ENCODE measurements at places on chromosomes 4 and X.

- DNase-seq = no peak
Measured at GRCh38 chr4:63459329-63459728, 949.9 kb downstream of the TECRL start.

- DNase-seq = peak; percentile 83
Measured at GRCh38 chrX:115940888-115941332, 229.6 kb upstream of the AGTR2 start.

GRCh38 chr4:183140911-183141320, 41.9 kb downstream of the WWC2 start:
- DNase-seq = no peak

DNA sequence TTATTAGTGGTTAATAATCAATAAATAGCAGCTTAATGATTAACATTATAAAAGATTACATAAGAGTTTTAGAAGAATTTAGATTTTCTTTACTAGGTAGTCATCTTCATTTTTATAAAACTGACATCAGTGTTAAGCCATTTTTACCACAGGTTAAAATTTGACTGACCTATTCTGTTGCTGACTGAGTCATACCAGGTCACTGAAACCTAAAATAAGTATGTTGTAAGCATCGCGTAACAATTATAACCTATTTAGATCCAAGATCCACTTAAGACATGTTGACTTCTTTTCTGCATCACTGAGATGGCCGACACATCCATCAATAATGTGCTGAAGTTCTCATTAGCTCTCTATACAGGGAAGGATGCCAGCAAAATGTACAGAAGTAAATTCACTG, 36.7 kb downstream of the ARX start:
- no peak for DNase-seq

DNA sequence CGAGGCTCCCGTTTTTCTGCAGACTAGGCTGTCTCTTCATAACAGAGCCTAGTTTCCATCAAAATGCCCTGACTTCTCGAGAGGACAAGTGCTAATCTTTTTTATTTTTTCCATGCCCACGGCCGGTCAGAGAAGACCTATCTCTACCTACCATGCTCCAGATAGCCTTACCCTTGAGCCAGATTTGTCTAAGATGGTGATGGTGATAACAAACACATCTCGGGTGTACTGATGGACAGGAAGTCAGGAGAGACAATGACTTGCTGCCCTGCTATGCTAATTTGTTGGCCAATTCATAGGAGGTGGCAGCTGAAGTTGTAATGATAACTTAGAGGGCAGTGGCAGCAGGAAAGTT, 42.2 kb upstream of the NKRF start:
- DNase-seq = no peak

DNA sequence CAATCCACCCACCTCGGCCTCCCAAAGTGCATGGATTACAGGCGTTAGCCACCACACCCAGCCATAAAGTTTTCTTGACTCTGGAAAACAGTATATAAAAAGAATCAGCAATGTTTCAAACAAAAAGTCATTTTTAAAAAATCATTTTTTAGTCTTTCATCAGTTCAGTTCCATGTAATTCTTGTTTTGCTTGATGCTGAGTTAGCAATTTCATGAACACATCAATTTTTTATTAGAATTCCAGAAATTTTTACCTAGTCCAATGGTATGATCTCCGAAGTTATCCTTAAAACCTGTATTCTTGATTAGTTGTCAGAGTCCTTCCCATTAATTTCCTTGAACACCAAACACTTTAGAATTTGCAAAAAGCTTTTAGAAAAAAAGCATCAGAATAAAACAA, 56.8 kb downstream of the RCHY1 start:
- DNase-seq = no peak

GRCh38 chr4:57093845-57094831, 16.0 kb downstream of the IGFBP7 start:
- no peak for DNase-seq

DNA sequence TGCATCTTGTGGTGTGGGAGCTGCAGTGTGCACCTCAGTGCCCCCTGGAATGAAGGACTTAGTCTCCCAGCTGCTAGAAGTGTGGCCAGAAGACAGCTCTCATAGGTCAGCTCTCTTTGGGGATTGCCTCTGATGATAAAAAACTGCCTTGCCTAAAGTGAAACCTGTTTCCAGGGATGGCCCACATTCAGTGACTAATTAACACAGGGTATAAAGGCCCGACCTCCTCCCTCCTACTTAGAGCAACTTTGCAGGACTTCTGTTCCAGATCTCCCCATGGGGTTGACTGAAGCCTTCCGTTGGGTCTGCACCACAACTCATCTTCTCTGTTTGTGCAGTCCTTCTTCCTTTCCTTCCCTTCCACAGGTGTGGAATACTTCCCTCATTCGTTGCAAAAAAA, 53.2 kb downstream of the SPINK2 start:
- DNase-seq = no peak

DNA sequence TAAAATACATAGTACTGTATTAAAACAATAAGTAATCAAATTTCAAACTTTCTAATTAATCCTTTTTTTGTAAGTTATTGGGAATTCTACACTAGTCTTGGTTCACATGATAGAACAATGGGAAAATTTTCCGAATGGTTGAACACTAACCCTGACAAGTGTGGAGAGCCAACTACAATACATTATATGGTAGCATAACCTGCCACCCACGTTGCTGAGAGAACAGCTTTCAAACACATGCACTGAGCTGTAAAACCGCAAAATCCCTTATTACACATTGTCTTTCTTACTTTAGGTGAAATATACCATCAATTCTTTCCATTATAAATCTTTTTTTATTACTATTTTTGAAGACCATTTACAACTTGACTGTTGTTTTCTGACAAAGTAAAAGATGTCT, 54.7 kb downstream of the ANAPC10 start:
- no peak for DNase-seq

DNA sequence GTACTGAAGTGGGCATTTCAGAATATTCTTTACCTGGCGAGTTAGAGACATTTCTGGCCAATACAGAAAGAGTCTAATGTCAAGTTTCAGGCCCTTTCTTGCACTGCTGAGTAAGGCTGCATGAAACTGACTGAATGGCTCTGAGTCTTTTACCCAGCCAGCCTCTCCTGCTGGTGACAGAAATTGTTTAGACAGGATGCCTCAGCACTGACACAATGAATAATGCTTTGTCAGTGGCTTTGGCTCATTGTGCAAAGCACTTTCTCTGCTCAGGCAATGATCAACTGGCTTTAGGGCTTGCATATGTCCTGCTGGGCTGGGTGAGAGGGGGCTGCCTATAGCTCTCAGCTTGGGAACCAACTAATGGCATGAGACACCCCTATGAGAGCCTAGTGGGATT, 45.5 kb downstream of the CLNK start:
- DNase-seq = no peak

GRCh38 chr4:134201216-134202161, at the start of gene PABPC4L:
PABPC4L (minus strand) TSS chr4:134201789; CDS start chr4:134201019, 770 bp downstream.
- no peak for DNase-seq

GRCh38 chrX:115409551-115409950, 120.0 kb downstream of the LUZP4 start:
- DNase-seq = no peak

DNA sequence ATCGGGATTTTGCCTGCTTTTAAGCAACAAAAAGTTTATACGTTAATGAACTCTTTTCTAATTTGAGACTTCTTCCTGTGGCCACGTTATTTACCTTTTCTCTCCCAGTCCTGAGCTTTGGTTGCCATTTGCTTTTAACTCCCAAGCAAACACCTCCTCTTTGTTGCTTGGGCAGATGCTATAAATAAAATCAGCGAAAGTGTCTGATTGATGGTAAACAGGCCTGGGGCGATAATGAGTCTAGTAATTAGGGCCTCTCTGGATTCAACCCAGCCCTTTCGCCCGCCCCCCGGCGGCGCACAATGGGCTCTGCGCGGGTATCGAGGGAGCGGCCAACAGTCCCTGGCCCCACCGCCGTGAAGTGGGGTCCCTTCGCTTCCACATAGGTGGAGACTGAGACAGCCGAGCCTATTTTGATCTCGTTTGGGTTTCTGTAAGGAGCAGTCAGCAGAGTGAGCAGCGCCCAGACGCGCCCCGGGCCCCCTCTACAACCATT, 790 bp downstream of the CLGN start:
- peak; percentile 11 for DNase-seq

- DNase-seq = no peak
Measured at GRCh38 chr4:71746379-71746778, 37.5 kb downstream of the GC start.

- DNase-seq = no peak
Measured at GRCh38 chr4:119038116-119038841, 97.4 kb upstream of the MYOZ2 start.

DNA sequence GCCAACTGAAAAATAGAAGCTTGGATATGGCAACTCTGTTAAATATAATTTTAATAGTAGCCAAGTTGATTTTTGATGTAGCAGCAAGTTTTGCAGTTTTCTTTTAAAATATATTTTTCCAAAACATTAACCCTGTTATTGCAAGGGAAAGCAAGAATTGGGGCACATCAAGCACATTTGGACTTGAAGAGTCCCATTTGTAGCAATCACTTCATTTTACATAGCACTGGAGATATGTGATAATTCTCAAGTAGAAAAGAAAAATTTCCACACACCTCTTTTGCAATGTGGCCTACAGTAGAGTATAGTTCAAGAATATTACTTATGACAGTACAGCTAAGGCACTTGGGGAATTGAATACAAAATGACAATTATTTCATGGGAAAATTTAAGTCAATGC, 1.9 kb upstream of the PPP4R3C start:
- DNase-seq = no peak

GRCh38 chrX:96425200-96425599, 259.4 kb upstream of the DIAPH2 start:
- no peak for DNase-seq

GRCh38 chr4:143713955-143714625, 13.6 kb upstream of the FREM3 start:
- no peak for DNase-seq

- DNase-seq = no peak
Measured at GRCh38 chr4:100109921-100110320, 80.3 kb downstream of the DDIT4L start.

- DNase-seq = no peak
Measured at GRCh38 chr4:79467246-79467932, 59.4 kb upstream of the GK2 start.

DNA sequence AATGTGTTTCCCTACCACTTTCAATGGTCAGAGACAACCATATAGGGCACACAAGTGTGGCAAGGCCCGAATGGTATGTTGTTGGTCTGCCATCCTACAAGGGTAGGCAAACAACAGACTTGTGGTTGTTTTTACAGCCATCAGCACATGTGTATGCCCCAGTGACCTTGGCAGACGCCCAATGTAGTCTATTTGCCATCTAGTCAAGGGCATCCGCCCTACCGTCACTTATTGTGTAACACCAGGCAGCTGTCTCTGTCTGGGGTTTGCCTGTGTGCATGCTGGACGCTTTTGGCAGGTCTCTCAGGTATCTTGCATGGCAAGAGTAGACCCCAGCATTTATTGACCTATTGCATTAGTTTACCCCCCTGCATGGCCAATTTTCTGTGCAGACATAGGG, 1145.5 kb upstream of the POU3F4 start:
- no peak for DNase-seq

DNA sequence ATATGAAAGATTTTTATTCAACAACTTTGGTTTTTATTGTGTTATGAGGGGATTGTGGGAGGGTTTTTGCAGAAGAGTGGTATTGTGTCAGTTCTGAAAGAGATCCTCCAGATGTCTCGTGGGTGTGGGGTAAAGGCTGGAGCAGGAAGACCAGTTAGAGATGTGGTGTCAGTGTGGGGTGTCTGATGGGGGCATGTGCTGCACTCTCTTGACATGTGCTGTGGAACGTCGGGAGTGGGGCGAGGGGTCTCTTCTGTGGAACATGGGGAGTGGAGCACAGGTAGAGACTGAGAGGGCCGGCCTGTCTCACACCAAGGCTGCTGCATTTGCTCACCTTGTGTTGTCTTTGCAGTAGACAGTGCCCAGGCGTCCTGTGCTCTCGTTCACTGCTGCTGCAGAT, 37.6 kb downstream of the FAM193A start:
- DNase-seq = no peak

DNA sequence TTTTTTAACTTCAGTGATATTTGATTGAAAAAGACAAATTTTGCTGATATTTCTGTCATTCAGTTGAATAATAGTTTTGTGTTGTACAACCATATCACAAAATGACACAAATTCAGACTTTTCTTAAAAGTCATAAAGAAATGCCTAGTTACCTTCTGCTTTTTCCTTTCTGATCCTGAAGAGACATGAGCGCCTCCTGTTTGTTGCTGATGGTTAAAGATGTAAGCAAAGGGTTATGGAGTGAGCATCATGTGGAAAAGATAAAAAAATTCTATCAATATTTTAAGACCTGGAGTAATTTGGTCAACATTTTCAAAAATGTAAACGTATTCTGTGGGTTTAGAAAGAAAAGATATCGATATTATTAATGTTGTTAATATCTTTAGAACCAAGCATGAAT, 669.9 kb upstream of the NR3C2 start:
- DNase-seq = no peak

DNA sequence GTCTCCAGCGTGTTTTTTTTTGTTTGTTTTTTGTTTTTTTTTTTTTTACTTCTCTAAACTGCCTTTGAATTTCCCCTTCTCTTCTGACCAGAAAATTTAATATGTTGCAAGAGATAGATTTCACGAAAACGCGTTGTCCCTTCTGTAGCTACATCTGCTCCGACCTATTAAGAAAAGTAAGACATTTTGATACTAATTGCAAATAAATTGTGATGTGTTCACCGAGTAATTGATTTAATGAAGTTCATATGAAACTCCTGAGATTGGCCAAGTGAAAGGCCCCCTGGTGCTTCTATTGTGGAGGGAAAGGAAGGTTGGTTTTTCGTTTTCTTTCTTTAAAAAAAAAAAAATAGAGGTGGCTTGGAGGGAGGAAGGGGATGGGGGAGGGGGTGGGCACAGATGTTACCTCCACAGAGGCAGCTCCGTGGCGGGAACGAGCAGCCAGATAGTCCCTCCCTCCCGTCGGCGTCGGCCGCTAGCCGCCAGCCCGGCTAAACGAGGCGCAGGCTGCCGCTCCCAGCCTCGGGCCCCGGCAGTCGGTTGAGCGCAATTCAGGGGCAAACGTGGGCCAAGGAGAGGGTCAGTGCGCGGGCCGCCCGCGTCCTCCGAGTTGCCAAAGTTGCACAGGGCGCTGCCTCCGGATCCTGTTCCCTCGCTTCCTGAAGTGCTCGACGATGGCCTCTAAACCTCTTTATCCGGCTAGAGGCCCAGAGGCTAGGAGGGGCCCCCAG, 139.1 kb upstream of the ZIC3 start:
- DNase-seq = no peak

DNA sequence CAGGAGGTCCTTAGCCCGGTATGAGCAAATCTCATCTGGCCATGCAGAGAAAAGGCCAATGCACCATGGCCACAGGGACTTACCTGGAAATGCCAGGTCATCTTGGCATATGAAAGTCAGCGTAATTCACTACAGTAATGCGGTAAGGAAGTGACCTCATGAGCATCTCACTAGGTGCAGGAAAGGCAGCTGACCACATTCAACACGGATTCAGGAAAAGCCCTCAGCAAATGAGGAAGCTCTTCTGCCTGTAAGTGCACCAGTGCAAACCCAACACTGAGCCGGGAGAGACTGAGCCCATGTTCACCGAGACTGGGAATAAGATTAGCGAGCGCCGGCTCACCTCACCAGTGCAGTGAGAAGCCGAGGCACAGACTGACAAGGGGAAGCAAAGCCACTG, 23.7 kb downstream of the LRPAP1 start:
- DNase-seq = no peak

GRCh38 chr4:165461159-165461821, 82.5 kb downstream of the CPE start:
- no peak for DNase-seq
